IMR-90 (cell line): ENCODE measurements at places on chromosomes 2 and 18.

- peak; percentile 54 for DNase-seq
Observed at GRCh38 chr2:170235860-170236679, 58.1 kb downstream of the MYO3B start.

DNA sequence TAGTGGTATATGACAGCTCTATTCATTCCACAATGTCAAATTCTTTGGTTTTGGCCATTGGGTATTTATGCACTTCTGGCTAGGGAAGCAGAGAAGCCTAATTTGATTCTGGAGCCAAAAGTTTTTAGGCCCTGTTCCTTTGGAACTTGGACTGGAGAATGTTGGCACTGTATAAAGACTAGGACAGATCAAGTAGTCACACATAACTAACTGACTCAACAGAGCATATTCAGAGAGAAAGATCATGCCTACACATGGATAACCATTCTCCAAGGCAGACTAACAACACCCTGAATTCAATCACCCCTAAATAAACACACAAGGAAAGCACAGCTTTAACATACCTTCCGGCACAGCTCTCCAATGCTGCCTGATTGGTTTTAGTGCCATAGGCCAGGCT lies 62.9 kb downstream of the ARHGAP15 start:
- DNase-seq: no peak

DNA sequence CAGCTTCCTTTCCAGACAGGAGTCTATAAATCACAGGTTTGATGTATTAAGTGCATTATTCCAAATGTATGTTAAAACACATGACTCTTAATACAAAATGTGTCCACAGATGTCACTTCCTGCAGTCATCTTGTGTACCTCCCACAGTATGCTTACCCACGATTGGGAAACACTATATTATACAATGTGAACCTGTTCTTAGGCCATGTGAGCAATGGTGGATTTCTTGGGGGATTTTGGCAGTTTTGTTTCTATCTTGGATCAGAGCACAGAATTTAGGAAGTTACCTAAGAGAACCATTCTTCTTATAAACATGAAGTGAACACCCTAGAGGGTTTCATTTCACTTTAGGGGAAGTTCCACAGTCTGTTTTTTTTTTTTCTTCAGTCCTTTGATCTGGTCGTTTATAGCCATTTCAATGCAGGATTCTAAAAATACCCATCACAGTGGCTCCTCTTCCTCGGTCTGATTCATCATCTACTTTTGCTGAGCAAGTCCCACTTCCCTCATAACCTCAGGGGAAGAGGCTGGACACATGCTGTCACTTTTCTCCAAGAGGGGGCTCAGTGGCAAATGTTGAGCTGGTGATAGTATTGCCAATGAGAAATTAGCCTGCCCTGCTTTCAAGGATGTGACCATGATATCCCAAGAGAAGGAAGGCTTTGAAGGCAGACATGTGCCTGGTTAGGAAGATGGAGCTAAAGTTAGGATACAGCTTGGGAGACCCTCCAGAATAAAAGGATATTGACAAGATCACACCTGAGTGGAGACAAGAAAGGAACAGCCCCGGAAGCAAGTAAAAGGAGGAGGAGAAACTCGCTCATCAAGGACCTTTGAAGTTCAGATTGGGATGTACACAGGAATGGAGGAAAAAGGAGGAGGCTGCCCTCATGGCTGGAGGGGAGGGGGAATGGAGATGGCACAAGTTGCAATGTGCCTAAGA lies 22.6 kb downstream of the PLEK start:
- DNase-seq: no peak

- no peak for DNase-seq
Observed at GRCh38 chr18:4637876-4638275, 182.8 kb upstream of the DLGAP1 start.

DNA sequence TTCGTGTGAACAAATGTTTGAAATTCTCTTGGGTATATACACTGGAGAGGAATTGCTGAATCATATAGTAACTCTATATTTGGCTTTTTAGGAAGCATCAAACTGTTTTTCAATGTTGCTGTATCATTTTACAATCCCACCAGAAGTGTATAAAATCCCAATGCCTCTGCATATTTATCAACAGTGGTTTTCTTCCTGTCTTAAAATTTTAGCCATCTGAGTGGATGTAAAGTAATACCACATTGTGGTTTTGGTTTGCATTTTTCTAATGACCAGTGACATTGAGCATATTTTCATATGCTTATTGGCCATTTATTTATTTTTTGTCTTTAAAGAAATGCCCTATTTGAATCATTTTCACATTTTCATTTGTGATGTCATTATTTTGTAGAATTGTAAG lies 22.8 kb upstream of the LRP1B start:
- no peak for DNase-seq

GRCh38 chr2:124961132-124961531 lies 936.0 kb downstream of the CNTNAP5 start:
- no peak for DNase-seq

- no peak for DNase-seq
Observed at GRCh38 chr2:50196775-50197480, 835.0 kb downstream of the NRXN1 start.

- DNase-seq: no peak
Observed at GRCh38 chr2:169672406-169672805, 21.8 kb downstream of the CFAP210 start.

GRCh38 chr2:112821682-112822081 lies 14.9 kb downstream of the IL1B start:
- DNase-seq: no peak

DNA sequence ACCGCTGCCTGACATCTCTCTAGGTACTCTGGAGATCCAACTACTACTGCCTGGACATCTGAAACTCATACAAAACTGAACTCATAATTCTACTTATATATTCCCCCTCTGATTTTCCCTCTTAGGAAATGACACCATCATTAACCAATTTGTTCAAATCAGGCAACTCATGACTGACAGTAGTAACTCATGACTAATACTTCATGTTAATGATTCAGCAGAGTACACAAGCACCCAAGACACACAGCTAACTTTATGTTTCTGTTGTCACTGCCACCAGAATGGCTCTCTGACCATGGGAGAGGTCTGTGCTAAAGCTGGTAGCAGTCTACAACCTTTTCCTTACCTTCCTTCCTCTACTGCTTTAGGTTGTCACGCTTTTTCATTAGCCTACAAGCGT lies 91.1 kb downstream of the ITSN2 start:
- peak; percentile 26 for DNase-seq

GRCh38 chr18:76174451-76174850 lies 320.6 kb downstream of the ZNF516 start:
- DNase-seq: no peak

DNA sequence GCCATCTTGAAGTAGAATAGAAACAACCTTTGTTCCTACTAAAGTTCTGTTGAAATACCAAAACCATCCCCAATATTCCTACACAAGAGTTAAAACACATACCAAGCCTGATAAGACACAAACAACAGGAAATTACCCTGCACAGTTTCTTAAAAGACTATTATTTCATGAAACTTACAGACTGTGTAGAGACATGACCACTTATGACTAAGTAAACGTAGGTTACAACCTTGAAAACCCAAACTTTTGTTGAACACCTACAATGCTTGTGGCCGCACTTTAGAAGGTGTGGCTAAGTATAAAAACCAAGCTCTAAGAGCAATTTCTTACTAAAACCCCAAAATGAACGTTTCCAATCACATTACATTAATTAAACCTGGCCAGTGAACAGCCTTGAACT lies 2.0 kb downstream of the SMAD2 start:
- DNase-seq: peak; percentile 28

DNA sequence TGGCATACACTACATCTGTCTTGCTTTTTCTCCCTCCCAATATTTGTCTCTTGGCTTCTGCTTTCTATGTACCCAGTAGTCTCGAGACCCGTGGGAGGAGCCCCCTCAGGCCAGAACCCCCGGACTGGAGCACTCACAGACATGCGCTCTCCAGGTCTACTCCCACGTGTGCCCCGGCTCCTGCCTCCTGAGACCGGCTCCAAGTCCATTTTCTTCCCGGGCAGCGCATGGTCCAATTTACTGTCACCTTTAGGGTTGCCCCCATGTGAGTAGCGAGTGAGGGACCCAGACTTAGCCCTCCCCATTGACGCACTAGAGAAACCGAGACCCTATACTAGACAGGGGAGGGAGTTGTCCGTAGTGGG lies 11.8 kb upstream of the TEX51 start:
- DNase-seq: no peak

DNA sequence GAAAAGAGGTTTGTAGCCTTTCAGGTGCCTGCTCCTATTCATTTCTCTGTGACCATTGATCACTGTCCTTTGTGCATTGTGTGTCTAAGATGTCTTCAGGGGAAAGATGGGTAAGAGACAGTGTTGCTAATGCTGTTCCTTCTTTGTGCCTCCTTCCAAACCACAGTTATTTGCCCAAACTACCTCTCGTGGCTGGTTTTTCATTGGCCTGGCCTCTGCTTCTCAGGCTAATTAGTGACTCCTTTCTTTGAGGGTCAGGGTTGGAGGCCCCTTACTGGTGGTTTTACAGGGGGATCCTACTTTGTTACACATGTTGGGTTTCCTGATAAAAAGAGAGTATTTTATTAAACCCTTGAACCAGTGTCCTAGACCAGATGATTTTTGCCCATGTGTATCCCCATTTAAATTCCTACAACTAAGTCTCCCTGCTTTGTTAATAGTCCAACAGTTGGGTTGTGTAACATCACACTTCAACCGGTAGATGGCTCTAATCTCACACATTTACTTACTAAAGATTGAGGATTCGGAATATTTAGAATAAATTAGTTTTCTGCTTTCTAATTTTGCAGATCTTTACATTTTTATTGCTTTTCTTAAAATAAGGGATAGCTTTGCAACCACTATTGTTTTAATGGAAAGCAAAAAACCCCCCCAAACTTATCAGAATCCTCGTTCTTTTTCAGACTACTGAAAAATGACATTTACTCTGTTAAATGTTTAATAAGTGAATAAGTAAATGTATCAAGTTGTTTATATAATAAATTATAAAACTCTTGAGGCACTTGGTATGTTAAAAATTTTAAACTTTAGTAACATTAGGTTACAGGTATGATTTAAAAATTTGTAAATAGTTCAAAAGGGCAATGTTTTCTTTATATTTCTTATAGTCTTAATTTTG lies 2.4 kb downstream of the MARS2 start:
- DNase-seq: peak; percentile 74

GRCh38 chr2:47360927-47361326 lies 42.0 kb upstream of the MSH2 start:
- peak; percentile 92 for DNase-seq

GRCh38 chr2:236101311-236101950 lies 66.8 kb downstream of the GBX2 start:
- no peak for DNase-seq
